ENCODE measurements at places on chromosomes 3 and 15.

DNA sequence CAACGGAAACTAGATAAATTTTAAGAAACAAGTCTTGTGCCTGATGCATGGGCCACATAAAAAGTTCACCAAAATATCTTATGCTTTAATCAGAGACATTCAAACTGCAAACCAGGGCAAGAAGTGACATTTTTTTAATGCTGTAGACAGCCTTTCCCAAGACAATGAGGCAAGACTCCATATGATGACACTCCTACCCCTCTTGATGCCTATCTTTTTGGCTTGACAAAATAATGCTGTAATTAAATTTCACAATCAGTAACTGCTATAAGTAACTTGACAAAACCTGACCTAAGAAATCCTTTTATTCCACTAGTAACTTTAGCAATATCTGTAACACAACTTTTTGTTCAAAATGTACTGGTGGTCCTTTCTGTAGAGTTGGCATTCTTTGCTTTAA, 48.7 kb downstream of the ECT2 start:
- no peak for DNase-seq

DNA sequence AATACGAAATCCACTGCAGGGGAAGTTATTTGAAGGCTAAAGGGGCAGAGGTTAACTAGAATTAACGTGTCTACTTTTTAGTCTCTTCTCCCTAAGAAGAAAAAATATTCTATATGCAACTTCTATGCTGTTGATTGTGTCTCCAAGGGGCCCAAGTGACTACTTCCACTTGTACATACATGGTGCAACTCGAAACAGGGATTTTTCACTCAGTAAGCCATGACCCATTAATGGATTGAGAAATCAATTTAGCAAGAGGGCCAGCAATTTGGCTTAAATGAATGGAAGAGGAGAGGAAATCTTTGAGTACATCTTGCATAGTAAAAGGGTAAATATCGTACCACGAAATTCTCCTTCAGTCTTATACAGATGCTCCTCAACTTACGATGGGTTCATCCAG, 151.1 kb upstream of the HES1 start:
- no peak for DNase-seq

GRCh38 chr15:52778457-52778856, 11.7 kb downstream of the ONECUT1 start:
- no peak for DNase-seq

- no peak for DNase-seq
These were observed 8.9 kb downstream of the MYH15 start for GRCh38 chr3:108501535-108501934.

GRCh38 chr3:171895291-171895690, 52.1 kb downstream of the TMEM212 start:
- no peak for DNase-seq

All from activated T-cell treated with anti-CD3 and anti-CD28 coated beads, Interleukin-2, amount 50 U/mL, for 4 hours (primary cell).